Common myeloid progenitor, CD34-positive (primary cell): ENCODE measurements at places on chromosomes 4 and X.

DNA sequence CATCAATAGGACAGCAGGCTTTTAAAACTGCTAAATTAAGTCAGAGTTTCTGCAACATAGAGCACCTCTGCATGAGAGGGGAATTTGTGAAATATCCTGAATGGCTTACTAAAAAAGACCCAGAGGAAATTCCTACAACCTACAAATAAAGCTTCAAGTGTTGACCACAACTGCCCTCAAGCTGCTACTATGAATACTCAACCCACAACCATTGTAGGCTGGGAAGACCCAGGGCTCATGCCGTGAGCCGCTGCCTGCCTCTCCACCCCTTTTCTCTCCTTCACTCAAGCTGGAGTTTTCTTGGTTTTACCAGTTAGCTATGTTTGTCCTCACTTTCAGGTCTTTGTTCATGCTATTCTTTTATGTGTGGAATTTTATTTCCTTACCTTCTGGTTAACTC, 151.6 kb downstream of the EMCN start:
- H3K27ac ChIP-seq = no peak overlapping the region
- H3K36me3 ChIP-seq = no peaks in the 10 kb centered on the region
- H3K4me3 ChIP-seq = no peak overlapping the region
- no peaks in the 10 kb centered on the region for H3K4me1 ChIP-seq

DNA sequence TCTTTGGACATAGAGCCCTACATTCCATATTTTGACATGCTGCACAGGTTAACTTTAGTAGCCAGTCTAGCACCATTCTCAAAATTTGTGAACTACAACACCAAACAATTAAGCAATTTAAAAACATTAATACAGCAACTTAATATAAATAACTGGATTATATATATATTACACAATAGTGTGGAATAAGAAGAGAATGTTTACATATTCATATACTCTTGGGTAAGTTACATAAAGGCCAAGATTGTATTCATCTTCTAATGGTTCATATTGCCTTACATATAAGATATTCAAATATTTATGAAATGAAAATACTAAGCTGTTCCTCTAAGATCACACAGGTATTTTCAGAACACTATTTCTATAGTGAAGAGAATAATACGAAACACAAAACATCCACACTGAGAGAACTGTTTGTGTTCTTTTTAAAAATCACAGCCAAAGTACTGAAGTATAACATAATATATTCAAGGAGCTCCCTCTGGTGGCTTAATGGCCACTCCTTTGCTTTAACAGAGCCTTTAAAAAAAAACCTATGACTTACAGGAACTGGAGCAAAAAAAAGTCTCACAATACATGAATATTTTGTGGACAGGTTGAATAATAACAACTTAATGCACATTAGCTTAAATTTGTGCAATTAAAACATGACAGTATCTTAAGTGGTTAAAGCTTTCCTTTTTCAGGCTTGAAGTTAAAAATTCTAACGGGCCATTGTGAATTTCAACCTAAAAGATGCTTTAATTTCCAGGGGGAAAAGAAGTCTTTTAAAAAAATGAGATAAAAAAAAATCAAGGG, 46.2 kb downstream of the NEK1 start:
- H3K27ac ChIP-seq = no peak overlapping the region
- no peaks in the 10 kb centered on the region for H3K27me3 ChIP-seq
- H3K4me1 ChIP-seq = no peaks in the 10 kb centered on the region
- H3K36me3 ChIP-seq = peaks cover 2% of the 10 kb centered on the region
- DNase-seq = peak; percentile 53

- DNase-seq = no peak
- no peaks in the 10 kb centered on the region for H3K36me3 ChIP-seq
- no peaks in the 10 kb centered on the region for H3K27me3 ChIP-seq
- H3K27ac ChIP-seq = no peak overlapping the region
- no peak overlapping the region for H3K4me3 ChIP-seq
Observed at GRCh38 chr4:67750691-67751090, 3.5 kb downstream of the GNRHR start.

DNA sequence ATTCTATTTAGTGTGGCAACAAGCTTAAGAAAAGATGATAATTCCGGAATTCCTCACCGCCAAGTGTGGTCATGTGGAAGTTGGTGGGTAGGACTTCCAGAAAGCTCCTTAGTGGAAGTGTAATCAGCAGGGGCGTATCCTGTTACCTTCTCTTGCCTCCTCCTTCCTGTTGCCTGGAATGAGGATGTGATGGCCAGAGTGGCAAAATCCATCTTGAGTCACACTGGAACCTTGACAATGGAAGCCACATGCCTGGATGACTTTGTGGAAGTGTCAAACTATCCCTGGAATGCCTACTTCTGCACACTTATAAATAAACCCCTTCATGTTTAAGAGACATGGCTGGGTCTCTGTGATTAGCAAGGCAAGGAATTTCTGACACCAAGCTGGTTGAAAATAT, 191.0 kb downstream of the PRDM5 start:
- no peak overlapping the region for H3K4me3 ChIP-seq

DNA sequence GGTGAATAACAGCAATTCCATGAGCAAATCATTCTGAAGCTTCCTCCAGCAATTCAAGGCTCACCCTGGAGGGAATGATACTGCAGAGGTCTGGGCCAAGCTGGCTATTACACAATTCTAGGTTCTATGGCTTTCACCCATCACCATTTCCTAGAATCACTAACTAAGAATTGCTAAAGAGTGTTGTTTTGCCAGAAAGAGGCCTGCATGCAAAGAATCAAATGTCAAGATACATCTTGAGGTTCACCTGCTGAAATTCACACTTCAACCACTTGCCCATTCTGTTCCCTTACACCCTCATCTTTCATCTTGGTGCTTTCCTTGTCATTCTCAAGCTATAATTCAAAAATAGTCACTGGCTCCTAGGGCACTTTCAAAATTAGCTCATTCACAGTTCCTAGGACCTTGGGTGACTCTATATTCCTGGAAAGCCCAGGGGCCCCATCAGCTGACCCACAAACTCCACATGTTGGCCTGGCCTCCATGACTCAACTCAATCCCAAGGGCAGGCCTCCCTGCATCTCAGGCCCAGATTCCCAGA, 7.0 kb downstream of the APBB2 start:
- H3K4me3 ChIP-seq = no peak overlapping the region
- H3K27me3 ChIP-seq = no peaks in the 10 kb centered on the region

GRCh38 chr4:180794333-180794732, 1448.9 kb upstream of the TENM3 start:
- H3K27ac ChIP-seq = no peak overlapping the region
- DNase-seq = no peak
- H3K27me3 ChIP-seq = no peaks in the 10 kb centered on the region
- H3K4me3 ChIP-seq = no peak overlapping the region

DNA sequence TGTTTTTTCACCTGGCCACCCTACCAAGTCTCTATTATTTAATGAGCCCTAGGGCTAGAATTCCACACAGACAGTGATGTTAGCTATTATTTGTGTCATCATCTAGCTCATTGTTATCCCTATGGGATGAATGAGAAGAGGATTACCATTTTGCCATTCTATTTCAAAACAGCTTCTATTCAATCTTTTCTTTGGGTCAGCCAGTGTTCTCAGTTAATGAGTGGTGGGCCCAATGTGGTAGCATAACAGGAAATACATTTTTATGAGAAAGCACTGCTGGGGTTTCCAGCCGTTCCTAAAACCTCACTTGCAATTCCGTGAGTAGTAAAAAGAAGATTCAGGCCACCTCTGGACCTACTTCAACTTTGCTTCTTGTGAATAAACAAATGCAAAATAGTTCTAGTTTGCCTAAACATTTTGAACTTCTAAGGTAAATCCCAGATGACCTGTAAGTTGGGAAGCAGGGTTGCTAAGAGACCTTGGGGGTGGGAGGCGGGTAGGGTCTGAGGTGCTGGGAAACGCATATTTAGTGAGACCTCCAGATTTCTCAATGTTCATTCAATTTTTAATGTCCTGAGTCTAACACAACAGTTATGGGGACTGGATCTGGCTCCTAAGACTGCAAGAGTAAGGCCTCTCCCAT, 24.8 kb upstream of the CYP2U1 start:
- no peak for DNase-seq
- no peaks in the 10 kb centered on the region for H3K27me3 ChIP-seq
- H3K27ac ChIP-seq = no peak overlapping the region
- no peaks in the 10 kb centered on the region for H3K4me1 ChIP-seq
- H3K36me3 ChIP-seq = no peaks in the 10 kb centered on the region

DNA sequence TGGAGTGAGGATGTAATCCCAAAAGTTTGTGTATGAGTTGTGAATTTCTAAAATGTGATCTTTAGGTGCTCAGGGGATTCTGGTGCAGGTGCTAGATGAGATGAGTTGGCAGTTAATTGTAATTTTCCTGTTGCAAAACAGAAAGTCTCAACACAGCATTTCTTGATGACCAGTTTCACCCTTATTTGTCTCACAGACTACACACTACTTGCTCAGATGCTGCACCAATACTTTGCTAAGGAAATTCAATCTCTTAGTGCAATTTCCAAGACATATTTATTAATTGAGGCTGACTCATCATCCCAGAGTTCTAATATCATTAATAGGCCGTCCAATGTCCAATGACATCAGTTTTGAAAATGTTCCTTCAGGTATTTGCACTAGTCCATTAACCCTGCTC, 159.2 kb upstream of the SFRP2 start:
- H3K4me3 ChIP-seq = no peak overlapping the region
- no peaks in the 10 kb centered on the region for H3K27me3 ChIP-seq
- no peak overlapping the region for H3K27ac ChIP-seq
- H3K4me1 ChIP-seq = no peaks in the 10 kb centered on the region

DNA sequence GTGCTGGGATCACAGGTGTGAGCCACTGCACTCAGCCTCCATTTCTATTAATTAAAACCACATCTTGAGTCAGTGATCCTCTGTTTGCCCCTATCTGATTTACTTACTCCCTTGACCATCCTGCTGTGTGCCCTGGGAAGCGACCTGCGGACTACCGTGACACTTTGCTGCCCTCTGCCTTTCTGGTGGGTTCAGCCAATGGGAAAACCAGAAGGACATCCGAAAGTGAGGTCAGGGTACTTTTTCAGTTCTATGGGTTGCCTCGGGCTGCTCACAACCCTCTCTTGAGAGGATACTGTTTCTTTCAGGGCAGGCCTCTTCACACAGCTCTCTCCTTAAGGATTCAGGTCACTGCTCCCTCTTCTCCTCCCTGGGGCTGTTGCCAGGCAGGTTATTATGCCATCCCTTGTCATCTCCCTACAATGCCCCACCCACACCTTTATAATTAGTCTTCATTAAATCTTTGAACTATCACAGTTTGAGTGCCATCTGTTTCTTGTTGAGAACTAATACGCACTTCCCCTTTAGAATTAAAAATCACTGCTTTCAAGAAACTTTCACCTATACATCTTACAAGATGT, 21.4 kb downstream of the PLAC8 start:
- no peaks in the 10 kb centered on the region for H3K4me1 ChIP-seq
- no peak for DNase-seq

DNA sequence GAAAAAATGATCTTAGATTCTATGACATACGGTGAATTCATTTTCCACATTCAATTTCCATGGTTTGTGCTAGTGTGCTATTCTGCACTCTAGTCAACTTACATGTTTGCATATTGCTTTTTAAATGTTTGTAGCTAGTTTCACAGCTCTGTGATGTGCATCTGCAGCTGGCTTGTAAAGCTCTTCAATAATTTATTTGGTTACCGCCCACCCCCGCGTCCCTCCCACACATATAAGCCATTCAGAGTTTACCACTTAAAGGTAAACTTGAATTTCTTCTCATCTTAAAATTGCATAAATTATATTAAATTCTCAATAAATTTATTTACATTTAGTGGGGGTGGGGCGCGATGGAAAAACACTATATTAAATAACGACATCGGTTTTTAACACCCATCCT, 291 bp upstream of the NBDY start:
- H3K27me3 ChIP-seq = no peaks in the 10 kb centered on the region
- H3K4me3 ChIP-seq = peak overlapping the region; percentile 82
- no peak for DNase-seq
- no peak overlapping the region for H3K27ac ChIP-seq
- no peaks in the 10 kb centered on the region for H3K4me1 ChIP-seq
- H3K36me3 ChIP-seq = no peaks in the 10 kb centered on the region

GRCh38 chrX:9626379-9626778, 139.3 kb downstream of the GPR143 start:
- no peak overlapping the region for H3K4me3 ChIP-seq
- H3K4me1 ChIP-seq = no peaks in the 10 kb centered on the region
- H3K27me3 ChIP-seq = no peaks in the 10 kb centered on the region
- DNase-seq = no peak
- no peaks in the 10 kb centered on the region for H3K36me3 ChIP-seq

- H3K4me3 ChIP-seq = no peak overlapping the region
- DNase-seq = no peak
- H3K27me3 ChIP-seq = no peaks in the 10 kb centered on the region
- no peak overlapping the region for H3K27ac ChIP-seq
- no peaks in the 10 kb centered on the region for H3K36me3 ChIP-seq
- no peaks in the 10 kb centered on the region for H3K4me1 ChIP-seq
Observed at GRCh38 chr4:97845758-97846157, 297.5 kb downstream of the STPG2 start.

DNA sequence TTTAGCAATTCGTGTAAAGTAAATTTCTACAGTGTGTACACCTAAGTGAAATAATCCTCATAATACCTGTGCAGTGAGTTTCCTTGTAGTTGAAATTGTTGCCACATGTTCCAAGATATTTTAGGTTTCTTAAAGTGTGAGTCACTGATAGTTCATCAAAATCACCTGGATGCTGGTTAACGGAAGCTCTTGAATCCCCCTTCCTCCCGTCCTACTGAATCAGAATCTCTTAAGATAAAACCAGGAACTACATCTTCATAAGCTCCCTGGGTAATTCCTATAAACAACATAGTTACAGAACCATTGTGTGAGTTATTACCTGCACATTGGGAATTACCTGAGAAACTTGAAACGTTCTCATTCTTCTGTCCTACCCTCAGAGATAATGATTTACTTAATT, 197.4 kb upstream of the HS3ST1 start:
- no peak overlapping the region for H3K4me3 ChIP-seq
- H3K27me3 ChIP-seq = no peaks in the 10 kb centered on the region
- H3K27ac ChIP-seq = no peak overlapping the region
- DNase-seq = no peak
- H3K36me3 ChIP-seq = no peaks in the 10 kb centered on the region

DNA sequence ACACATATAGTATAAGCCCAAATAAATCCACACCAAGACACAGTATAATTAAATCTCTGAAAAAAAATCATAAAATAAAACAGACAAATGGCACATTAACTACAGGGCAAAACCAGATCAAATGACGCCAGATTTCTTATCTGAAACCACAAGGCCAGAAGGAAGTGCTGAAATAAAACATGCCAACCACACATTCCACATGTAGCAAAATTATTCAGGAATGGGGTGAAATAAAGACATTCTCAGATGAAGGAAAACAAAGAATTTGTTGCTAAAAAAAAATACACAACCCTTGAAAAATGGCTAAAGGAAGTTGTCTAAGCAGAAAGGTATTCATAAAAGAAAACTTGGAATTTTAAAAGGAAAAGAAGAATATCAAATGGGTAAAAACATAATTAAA, 4.5 kb upstream of the DCAF12L1 start:
- no peaks in the 10 kb centered on the region for H3K4me1 ChIP-seq
- no peaks in the 10 kb centered on the region for H3K36me3 ChIP-seq
- no peak overlapping the region for H3K27ac ChIP-seq
- H3K27me3 ChIP-seq = no peaks in the 10 kb centered on the region
